ENCODE measurements at places on chromosomes 16 and 17.

GRCh38 chr17:71633391-71633849, 487.4 kb upstream of the SOX9 start:
- peak; percentile 89 for DNase-seq

- no peak for DNase-seq
These were observed 226.9 kb downstream of the C16orf78 start for GRCh38 chr16:49600536-49600935.

DNA sequence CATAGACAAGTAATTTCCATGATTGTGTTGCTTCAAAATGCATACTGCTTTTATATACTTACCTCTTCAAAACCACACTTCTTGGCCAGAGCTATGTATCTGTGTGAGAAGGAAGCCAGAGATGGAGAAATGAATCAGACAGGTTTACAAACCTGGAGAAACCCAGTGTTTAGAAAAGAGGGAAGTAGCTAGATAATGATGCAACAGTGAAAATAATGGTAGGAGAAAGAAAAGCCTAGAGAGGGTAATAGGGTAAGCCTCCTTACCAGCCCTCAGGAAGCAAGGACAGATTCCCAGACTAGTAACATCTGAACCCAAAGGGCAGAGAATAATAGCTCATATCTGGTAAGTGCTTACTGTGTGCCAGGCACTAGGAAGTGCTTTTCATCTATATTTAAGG, 250.3 kb upstream of the CDH11 start:
- DNase-seq, result no peak

DNA sequence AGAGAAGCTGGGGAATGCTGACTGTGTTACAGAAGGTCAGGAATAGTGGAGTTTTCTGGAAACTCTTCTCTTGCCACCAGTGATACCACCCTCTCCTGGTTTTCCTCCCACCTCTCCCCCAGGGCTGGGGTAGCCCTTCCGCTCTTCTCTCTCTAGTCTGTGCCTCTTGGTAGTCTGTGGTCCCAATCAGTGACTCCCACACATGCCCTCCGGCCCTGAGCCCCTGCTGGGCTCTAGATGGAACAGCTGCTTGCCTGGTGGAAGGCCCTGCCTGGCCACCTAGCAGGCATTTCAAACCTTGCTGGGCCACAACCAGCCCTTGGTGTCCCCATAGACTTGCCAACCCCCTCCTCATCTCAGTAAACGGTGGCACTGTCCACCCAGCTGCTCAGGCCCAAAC, 15.2 kb upstream of the MTSS2 start:
- DNase-seq, result no peak

- no peak for DNase-seq
These were observed 138.7 kb downstream of the ENGASE start for GRCh38 chr17:79213305-79213704.

DNA sequence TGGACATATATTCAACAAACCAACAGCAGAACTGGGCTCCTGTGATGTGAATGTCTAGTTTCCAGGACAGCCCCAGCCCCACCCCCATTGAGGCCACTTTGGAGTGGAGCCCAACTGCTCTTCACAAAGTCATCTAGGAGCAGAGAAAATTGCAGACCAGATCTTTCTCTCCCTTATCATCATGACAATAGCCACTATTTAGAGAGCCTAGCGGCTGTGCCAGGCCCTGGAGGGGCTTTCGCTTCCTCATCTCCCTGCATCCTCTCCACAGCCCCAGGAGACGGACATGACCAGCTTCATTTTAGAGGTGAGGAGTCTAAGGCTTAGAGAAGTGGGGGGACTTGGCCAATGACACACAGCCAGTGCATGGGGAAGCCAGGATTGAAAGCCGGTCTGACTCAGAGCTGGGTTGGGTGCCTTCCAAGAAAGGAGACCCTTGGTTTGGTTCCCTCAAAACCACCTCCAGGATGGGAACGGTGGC, 1.4 kb downstream of the PRSS8 start:
- no peak for DNase-seq

DNA sequence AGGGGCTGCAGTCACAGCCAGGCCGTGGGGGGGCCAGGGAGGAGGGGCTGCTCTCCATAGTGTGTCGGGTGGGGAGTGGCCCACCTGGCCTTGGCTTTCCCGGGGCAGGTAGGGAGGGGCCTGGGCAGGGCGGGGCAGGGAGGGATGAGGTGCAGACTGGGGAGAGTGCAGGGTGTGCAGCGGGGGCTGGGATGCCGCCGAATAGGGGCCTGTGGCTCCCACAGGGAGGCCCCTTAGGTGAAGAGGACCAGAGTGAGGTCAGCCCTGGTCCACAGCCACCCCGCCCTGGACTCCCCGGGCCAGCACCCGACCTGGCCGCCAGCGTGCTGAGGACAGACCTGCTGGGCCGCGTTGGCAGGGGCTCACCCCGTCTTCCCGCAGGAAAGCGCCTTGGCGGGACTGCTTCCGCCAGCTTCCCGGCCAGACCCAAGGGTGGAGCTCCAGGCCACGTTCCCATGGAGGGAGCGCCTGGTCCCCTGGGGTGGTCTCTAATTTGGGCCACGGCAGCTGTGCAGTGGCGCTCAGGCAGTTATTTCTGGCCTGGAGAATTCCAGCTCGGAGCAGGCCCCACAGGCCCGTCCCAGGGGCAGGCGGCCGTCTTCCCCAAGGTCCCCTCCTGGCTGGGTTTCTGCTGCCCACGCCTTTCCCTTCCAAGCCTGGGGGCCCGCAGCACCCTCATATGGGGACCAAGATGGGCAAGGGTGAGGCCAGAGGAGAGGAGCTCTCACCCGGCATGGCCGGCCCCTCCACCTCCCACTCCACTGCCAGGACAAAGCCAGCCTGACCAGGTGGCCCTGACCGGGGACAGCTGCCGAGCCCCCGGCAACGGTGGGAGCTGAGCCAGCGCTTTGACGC, 27.9 kb downstream of the CACNA1H start:
- no peak for DNase-seq

DNA sequence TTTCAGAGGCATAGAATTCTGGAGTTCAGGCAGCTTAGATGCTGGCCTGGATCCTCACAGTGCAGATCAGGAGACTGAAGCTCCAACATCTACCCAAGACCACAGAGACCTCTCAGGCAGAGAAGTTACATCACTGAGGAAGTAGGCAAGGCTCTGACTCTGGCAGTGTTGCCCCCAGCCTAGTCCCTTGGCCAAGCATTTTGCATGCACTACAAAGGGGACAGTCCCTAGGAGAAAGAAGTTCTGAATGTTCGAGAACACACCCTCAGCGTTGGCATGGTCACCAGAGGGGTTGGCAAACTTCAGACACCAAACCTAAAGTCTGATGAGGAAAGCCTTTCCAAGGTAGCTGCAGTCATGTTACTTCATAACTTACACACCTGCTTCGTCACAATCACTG, 2.5 kb downstream of the RANBP10 start:
- DNase-seq, result no peak

DNA sequence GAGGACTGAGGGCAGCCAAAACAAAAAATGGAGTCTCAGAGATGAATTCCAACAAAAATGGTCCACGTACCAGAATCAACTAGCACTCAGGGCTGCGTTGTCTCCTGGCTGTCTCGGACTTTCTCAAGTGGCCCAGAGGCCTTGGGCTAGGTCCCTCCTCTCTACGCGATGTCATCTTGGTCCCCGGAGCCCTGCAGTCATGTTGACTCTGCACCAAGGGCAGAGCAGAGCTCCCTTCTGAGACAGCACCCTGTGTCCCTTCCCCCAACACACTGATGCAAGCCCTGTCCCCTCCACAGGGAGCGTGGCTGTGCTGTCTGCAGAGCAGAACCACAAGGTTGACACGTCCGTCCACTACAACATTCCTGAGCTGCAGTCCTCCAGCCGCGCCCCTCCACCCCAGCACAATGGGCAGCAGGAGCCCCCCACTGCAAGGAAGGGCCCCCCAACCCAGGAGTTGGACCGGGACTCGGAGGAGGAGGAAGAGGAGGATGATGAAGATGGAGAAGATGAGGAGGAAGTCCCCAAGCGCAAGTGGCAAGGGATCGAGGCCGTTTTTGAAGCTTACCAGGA, 20.8 kb downstream of the GINS2 start:
- no peak for DNase-seq

- DNase-seq, result no peak
These were observed 26.3 kb upstream of the GAS7 start for GRCh38 chr17:10224582-10225195.

DNA sequence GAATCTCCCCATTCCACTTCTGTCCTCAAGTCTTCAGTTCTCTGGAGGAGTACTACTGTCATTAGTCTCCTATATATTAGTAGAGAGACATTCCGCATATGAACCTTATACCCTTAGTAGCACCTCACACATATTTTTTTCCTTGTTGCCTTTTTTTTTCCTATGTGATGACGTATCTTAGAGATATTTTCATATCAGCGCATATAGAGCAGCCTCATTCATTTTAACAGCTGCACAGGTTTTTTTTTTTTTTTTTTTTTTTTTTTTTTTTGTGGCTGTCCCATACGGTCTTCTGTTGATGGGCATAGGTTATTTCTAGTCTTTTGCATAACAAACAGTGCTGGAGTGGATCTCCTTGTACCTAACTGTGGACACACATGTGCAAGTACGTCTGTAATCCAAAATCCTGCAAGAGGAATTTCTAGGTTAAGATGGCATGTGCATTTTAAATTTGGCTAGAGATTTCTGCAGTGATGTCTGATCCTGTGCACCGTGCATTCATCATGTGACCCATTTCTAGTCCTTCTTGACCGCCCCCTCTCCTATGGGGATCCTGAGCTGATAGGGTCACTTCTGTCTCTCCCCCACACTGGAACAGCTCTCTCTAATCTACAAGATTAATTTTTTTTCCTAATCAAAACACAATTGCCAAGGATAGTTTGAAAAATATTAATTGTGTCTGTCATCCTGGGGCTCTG, 64.8 kb downstream of the PRKCB start:
- no peak for DNase-seq

GRCh38 chr16:51049276-51049675, 101.8 kb downstream of the SALL1 start:
- DNase-seq, result no peak

DNA sequence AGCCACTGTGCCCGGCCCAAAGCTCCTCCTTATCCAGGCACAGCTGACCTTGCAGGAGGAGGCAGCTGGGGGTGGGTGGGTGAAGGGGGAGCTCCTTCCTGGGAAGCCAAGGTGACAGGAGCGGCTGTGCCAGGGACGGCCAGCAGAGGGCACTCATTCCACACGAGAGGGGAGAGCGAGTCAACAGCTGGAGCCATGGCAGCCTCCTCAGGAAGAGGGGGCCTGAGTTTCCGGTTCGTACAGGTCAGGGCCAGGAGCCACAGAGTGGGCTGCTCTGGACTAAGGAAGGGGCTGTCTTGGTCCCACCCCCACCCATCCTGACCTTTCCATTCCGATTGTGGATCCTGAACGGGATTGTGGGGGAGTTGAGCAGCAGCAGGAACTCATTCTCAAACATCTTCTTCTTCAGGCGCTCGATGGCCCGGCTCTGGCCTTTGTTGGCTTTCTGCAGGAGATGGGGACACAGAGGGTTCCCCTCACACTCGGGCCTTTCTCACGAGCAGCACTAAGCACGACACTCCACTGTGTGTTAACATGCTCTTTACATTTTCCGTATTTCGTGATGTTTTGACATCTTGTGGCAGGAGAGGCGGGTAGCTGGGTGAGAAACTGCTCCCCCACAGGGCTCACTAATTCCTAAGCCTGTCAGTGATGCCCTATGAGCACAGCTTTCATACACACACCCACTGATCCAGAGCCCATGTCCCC, 61.6 kb downstream of the TIMM22 start:
- peak; percentile 48 for DNase-seq

DNA sequence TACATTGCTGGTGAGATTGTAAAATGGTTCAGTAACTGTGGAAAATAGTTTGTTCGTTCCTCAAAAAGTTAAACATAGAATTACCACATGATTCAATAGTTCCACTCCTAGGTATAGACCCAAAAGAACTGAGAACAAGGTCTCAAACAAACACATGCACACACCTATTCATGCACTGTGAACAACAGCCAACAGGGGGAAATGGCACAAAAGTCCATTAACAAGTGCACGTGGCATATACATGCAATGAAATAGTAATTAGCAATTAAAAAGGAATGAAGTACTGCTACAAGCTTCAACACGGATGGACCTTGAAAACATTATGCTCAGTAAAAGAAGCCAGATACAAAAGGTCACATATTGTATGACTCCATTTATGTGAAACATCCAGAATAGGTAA, 23.8 kb downstream of the SDK2 start:
- DNase-seq, result no peak

DNA sequence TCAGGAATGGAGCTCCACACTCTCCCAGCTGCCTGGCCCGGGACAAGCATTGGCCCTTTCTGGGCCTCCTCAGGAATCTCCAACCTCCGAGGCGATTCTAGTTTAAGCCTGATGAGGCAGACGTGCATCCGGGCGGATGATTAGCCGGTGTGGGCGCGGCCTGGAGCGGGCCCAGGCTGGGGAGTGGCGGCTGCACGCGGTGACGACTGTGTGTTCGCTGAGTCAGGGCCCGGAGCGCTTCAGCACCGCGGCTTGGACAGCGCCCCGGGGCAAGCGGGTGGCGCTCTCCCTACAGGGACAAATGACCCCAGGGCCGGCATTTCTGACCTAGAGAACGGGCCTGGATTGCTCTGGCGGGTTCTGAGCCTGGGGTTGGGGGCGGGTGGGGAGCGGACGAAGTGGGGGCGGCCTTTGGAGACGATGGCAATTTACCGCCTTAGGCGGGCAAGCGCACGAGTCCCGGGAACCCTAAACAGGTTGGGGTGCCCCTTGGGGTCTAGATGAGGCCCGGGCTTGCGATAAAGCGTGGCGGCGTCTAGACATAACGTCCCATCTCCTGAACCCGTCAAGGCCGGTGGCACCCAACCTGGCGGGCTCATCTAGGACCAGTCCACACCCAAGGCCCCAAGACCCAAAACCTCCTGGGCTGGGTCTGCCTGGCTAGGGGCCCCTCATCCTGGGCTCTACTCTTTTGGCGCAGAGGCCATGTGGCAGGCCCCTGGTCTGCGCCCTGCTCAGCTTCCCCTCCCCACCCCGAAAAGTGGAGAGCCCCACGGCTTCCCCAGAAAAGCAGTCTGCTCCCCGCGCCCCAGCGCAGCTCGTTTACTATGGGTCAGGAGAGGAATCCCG, 22.3 kb upstream of the ZNHIT3 start:
- peak; percentile 95 for DNase-seq

DNA sequence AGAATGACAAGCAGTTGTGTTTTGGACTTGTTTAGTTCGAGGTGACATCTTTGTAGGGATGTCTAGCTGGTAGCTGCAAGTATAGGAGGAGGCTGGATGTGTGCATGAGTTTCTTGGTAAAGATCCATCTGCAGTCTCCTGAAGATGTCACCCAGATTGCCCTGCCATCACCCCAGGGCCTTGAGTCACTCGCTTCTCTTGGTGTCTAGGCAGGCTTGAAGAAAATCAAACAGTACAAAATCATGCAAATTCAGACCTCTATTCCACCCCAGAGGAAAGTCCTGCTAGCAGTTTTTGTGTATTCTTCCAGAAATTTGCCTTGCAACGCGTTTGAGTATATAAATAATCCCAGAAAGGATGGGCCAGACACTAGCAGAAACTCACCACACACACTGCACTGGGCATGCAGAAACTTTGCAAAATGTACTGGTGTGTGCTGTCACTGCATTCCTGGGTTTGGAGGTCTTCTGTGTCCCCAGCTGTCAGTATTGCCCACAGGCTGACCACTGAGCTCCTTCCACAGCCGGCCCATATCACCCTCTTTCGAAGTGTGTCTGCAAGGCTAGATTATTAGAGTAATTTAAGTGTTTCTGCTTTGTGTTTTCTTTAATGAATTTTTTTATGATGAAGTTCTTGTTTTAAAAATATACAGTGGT, 51.5 kb downstream of the TENT4B start:
- DNase-seq, result peak; percentile 69

- DNase-seq, result no peak
These were observed 12.0 kb downstream of the AMFR start for GRCh38 chr16:56413381-56413780.

All from GM23248 (cell line).